ENCODE measurements at places on chromosomes 2 and 18. TPM values are rescaled to one million over a fixed set of nuclear protein-coding genes. Genes with fewer than 3 reads are reported as not detected.

The OR6B3 gene
- total RNA-seq, result not detected

GRCh38 chr2:31057691-31058090 lies 80.5 kb downstream of the GALNT14 start:
- no peak overlapping the region for H3K4me3 ChIP-seq
- no peaks in the 10 kb centered on the region for H3K4me1 ChIP-seq
- H3K27ac ChIP-seq, result no peak overlapping the region

DNA sequence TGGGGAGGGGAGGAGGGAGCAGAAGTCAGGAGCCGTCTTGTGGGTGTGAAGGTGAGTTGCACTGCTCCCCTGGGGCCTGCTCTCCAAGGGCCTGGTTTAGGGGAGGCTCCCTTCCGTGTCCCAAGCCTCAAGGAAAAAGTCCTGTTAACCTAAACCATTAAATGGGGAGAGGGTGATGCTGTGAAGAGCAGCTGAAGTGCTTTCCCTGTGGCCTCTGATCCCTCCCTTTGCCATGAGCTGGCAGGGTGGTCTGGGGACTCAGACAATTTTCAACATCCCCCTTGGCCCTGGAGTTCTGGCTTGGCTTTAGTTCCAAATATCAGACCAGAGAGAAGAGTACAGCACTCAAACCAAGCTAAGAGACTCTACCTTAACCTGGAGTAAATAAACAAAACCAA lies 692 bp upstream of the POMC start:
- no peak overlapping the region for H3K4me3 ChIP-seq
- H3K4me1 ChIP-seq, result no peaks in the 10 kb centered on the region
- H3K36me3 ChIP-seq, result no peaks in the 10 kb centered on the region
- DNase-seq, result no peak
- no peaks in the 10 kb centered on the region for H3K27me3 ChIP-seq

DNA sequence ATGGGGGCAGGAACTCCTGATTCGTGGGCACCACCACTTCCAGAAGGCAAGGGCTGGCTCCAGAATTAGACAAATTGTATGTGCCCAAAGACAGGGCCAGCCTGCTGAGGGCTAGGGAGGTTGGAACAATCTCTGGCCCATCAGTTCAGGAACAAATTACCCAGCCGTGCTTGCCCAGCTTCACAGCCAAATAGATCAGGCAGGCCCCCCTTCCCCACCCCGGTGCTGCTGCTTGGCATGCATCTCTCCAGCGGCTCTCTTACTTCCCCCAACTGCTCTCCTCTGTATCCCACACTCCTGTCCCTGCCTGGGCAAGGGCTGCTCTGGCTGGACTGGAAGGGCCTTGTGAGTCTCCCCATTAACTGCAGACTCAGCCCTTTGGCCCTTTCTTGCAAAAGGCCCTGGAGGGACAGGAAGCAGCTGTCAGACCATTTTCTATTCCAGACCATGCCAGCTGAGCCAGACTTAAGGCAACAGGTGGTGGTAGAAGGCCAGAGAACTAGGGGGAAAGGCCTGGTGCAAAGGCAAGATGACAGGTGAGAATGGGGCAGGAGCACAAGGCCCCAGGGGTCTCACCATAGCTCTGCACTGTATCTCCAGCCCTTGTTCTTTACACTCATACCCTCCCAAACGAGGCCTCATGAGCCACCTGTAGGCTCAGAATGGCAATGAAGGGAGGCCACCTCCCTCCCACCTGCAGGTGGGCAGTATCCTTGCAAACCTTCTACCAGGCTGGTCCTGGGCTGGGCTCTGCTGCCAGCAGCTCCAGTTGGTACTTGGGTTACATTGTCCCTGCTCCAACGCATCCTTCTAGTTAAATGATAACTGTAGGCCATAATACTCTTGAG lies 30.7 kb upstream of the ACAA2 start:
- DNase-seq, result no peak
- no peaks in the 10 kb centered on the region for H3K27me3 ChIP-seq
- no peak overlapping the region for H3K27ac ChIP-seq

GRCh38 chr2:201108341-201108740 lies 7.6 kb upstream of the CFLAR start:
- H3K27me3 ChIP-seq, result no peaks in the 10 kb centered on the region
- no peak overlapping the region for H3K4me3 ChIP-seq
- H3K4me1 ChIP-seq, result no peaks in the 10 kb centered on the region

The ZNF892 gene
- total RNA-seq, result 19.6 TPM

DNA sequence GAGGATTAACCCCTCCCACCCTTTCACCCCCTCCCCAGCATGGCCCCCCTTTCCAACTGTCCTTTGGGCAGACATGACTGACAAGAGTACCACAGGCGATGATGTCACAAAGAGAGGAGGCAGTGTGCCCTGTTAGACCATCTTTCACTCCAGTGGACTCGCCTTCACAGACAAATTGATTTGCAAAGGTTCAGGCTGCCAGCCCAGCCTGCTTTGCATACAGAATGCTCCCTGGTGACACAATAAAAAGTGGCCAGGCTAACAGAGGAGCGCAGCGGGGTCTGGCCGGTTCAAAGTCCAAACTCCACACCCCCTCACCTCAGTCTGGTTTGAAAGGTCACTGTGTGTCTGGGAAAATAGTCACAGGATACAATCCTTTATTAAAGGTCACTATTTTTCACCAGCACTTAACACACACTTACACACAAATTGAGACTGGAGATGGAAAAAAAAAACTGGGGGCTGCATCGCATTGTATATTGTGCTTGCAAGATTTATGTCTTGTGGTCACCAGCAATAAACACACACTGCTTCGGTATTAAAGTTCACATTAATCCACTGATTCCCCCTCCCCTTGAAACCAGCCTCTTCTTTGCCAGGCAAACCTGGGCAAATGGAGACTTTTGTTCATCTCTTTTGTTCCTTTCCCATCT lies 236.9 kb downstream of the BCL11A start:
- DNase-seq, result no peak
- H3K36me3 ChIP-seq, result no peaks in the 10 kb centered on the region

The KCTD1 gene
- 7.7 TPM for total RNA-seq

- no peaks in the 10 kb centered on the region for H3K36me3 ChIP-seq
- no peak overlapping the region for H3K27ac ChIP-seq
- no peak overlapping the region for H3K4me3 ChIP-seq
- no peaks in the 10 kb centered on the region for H3K4me1 ChIP-seq
Measured at GRCh38 chr2:179817181-179817841, 44.1 kb downstream of the ZNF385B start.

GRCh38 chr2:105674401-105674800 lies 70.3 kb upstream of the NCK2 start:
- no peaks in the 10 kb centered on the region for H3K36me3 ChIP-seq
- no peaks in the 10 kb centered on the region for H3K27me3 ChIP-seq

DNA sequence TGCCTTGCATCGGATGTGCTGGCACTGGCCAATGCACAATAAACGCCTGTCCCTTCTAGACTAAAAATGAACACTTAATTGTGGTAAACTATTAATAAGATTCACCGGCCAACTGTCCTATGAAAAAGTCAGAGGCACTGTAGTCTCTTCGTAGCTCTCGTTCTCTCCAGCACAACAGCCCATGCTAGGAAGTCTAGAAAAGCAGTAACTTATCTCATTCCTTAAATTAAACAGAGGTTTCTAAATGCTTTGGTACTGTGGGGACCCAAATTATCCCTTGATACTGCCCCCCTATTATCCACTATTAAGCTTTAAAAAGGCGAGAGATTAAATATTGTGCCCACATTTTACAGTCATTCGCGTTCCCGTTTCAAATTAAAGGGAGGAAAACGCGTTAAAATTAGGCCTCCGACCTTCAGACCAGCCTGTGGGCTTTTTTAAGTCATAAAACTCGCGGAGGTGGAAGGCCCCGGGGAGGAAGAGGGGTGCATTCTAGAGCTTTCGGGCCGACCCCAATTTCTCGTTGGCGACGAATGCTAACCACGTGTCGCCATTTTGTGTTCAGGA lies 1.5 kb upstream of the PCBP1 start:
- H3K27ac ChIP-seq, result peak overlapping the region; percentile 99
- H3K4me3 ChIP-seq, result peak overlapping the region; percentile 74
- no peak for DNase-seq
- H3K27me3 ChIP-seq, result no peaks in the 10 kb centered on the region
- no peaks in the 10 kb centered on the region for H3K4me1 ChIP-seq

The GATA6 gene
- total RNA-seq, result 59.6 TPM

The WDPCP gene
- total RNA-seq, result 39.8 TPM

The ANKRD30BL gene
- 11.2 TPM for total RNA-seq

DNA sequence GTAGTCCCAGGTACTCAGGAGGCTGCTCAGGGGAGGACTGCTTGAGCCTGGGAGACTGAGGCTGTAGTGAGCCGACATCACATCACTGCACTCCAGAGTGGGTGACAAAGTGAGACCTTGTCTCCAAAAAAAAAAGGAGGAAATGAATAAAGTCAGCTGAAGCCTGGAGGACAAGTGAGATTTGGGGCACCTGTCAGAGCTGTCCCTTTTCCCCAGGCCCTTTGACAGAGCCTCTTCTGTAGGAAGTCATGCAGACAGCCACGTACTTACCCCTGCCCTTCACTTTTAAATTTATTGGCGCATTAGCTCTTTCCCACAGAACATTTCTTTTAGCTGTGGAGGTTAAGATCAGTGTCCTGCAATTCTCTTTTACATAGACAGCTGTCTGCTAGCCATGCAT lies 151.0 kb upstream of the DNMT3A start:
- DNase-seq, result no peak
- no peaks in the 10 kb centered on the region for H3K4me1 ChIP-seq
- H3K4me3 ChIP-seq, result no peak overlapping the region
- no peaks in the 10 kb centered on the region for H3K36me3 ChIP-seq

The C2orf15 gene
- 1.6 TPM for total RNA-seq

The SLC11A1 gene
- total RNA-seq, result 7.4 TPM

The STPG4 gene
- total RNA-seq, result not detected

- no peaks in the 10 kb centered on the region for H3K4me1 ChIP-seq
- H3K27ac ChIP-seq, result no peak overlapping the region
- H3K36me3 ChIP-seq, result no peaks in the 10 kb centered on the region
- H3K4me3 ChIP-seq, result no peak overlapping the region
- no peaks in the 10 kb centered on the region for H3K27me3 ChIP-seq
- no peak for DNase-seq
Measured at GRCh38 chr2:226247289-226248275, 552.0 kb downstream of the IRS1 start.

DNA sequence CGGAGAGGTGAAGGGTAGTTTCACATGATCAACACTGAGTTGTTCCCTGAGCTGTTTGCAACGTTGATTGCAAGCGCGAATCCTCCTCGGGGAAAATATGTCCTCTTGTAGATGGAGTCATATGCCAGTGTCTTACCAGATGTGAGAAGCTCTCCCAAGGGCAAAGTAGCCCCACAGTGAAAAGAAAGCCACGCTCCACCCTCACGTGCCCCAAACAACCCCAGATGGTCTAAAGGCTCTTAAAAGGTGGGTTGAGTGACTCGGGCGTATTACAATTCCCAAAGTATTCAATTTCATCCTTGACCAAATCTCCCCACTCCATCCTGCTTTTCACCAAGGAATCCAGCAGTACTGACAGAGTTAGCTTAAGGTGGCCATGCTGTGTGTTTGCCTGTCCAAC lies 332.1 kb upstream of the SOX11 start:
- H3K36me3 ChIP-seq, result no peaks in the 10 kb centered on the region
- no peak overlapping the region for H3K4me3 ChIP-seq
- no peaks in the 10 kb centered on the region for H3K4me1 ChIP-seq
- DNase-seq, result no peak

DNA sequence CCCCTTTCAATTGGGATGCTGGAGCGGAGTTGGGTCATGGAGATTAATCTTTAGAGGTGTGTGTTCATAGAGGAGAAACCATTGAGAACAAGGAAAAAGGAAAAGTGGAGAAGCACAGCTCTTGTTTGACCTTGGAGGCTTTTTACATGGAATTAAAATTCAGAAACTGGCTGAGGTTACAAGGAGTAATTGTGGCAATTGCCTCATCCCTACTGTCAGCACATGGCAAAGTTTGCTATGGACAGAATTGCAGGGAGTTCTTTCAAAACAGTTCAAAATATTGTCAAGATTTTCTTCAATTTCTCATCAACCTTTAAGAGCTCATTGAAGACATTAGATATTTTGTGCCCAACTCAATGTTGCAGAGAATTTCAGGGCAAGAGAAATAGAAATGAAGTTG lies 232.7 kb downstream of the SLC8A1 start:
- no peak overlapping the region for H3K4me3 ChIP-seq
- peak overlapping the region; percentile 79 for H3K27ac ChIP-seq
- no peaks in the 10 kb centered on the region for H3K36me3 ChIP-seq
- no peaks in the 10 kb centered on the region for H3K27me3 ChIP-seq
- DNase-seq, result no peak

The FAM98A gene
- total RNA-seq, result 19.7 TPM

DNA sequence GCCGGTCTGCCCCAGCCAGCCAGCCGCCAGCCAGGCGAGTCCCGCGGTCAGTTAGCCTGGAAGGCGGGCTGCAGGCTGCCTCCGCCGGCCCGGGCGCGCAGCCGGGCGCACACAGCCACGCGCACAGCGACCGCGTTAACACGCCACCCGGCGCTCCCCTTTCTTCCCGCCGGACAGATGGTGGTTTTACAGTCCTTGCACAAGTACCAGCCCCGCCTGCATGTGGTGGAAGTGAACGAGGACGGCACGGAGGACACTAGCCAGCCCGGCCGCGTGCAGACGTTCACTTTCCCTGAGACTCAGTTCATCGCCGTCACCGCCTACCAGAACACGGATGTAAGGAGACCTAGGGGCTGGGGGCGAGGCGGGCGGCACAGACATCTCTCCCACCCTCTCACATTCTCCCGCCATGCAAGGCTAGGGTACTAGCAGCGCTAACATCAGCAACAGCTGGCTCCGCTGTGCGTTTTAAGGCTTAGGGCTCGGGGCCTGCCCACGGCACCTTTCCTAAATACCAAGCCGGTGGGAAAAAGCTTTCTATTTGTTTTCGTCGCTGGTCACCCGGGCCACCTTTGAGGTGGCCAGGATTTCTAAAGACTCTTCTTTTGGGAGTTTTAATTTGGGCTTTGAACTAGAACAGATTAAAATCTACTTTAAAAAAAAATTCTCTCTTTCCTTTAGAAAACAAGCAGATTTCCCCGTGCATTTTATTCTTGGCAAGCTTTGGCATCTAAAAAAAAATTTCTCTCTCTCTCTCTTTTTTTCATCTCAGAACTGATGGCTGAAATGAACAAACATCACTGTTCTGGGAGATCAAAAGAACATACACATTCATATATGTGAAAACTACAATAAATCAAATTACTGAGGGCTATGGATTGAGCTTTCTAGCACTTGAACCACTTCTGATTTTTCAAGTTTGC lies 2.9 kb downstream of the TBR1 start:
- H3K4me3 ChIP-seq, result no peak overlapping the region
- no peaks in the 10 kb centered on the region for H3K4me1 ChIP-seq
- peaks cover 75% of the 10 kb centered on the region for H3K27me3 ChIP-seq
- no peak overlapping the region for H3K27ac ChIP-seq

The ADCYAP1 gene
- 0.97 TPM for total RNA-seq
